ENCODE measurements at places on chromosomes 11 and 22.

DNA sequence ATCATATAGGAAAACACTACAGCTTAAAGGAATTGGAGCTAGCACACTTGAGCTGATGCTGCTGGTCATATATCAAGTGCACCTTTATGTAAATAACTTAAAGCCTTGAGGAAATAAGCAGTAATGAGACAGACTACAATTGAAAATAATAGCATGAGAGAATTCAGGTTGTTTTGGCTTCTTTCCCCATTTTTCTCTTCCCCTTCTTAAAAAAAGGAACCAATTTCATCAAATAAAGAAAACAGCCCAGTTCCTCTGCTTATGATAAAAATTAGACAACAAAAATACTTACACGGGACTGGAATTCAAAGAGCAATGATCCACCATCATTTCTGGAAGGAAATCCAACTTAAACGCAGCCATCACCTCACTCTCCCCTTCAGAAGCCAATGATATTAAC is 50.2 kb upstream of the RAPSN start:
- DNase-seq: no peak

- no peak for DNase-seq
Measured at GRCh38 chr22:20774882-20775281, 969 bp downstream of the SERPIND1 start.

DNA sequence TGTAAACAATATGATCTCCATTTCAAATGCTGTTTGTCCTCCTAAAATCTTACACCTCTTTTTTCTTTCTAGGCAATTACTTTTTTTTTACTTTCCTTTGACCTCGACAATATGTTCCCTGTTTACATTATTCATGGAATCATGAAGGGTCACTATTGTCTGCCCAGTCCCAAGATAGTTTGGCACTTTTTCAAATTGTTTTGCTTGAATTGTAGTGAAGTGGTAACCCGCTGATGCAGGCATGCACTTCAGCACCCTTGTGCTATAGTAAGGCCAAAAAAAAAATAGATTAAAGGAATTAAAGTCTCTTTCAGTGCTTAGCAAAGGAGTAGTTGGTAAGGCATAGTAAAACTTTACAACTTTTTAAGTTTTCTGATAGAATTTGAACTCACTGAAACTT is 90.9 kb downstream of the PAX6 start:
- no peak for DNase-seq

DNA sequence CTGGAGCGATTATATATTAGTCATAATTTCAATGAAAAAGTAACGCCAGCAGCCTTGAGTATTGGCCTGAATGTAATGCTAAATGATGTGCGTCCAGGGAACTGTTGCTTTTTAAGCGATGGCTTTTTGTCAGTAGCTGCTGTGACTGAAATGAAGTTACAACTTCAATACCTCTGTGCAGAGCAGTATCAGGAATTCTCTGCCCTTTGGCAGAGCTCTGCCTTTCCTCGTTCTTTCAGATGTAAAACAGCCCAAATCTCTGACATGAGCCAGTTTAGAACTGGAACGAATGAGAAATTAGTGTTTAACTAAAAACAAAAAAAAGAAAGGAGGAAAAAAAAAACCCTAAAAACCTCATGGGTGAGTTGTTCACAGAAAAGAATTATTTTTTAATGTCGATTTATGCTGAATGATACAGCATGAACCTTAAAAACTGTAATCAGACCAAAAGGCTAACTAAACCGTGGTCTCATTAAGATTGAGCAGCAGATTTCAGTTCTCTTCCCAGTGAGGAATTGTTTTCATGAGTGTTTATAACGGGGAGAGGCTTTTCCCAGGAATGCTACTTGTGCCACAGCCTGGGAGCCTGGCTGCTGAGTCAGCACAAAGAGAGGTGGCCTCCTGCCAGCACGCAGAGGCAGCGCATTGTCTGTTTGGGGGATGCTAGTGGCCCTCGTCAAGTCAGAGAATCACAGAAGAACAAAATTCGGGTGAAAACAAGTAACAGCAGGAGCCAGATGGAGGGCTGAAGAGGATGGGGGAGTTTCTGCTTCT is 146.2 kb upstream of the RASSF10 start:
- no peak for DNase-seq

GRCh38 chr11:83007909-83008580 is 63.7 kb downstream of the RAB30 start:
- DNase-seq: no peak

DNA sequence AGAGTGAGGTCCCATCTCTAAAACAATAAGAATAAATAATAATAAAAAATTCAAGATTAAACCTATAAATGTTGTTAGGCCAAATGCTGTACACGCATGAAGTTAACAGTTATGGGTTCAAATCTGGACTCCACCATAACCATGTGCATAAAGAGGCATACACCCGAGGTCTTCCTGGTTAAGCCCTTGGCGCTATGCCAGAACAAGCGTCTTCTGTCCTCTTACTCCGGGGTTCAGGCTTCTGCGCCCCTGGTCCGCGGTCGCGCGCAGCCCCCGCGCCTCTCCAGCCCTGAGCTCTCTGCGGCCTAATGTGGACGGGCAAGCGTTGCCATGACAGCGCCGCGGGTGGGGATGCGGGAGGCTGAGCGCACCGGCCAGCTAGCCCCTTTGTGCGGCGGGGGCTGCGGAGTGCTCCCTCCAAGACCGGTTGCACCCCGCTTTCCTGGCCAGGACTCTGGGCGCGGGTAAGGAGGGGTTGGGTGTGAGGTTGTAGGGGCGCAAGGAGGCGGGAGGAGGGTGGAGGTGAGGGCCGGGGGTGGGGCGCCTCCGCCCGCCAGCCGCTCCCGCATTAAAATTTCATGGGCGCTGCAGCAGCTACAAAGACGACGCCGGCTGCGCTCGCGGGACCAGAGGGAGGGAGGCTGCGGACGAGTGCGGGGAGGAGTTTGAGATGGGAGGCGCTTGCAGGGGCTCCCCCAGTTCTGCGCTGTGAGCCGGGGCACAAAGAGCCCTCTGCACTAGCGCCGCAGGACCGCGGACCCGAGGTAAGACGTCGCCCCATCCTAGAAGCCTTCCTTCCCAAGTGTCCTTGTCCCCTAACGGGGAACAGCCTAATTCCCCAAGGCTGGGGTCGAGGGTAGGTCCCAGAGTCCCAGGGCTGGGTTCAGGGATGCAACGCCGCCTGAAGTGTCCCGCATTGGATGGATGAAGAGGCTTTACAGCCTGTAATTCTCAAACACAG is at the start of gene MIAT:
Gene MIAT, plus strand, starts transcription at position 698 of the 961 bp plus-strand sequence.
- DNase-seq: peak; percentile 51

DNA sequence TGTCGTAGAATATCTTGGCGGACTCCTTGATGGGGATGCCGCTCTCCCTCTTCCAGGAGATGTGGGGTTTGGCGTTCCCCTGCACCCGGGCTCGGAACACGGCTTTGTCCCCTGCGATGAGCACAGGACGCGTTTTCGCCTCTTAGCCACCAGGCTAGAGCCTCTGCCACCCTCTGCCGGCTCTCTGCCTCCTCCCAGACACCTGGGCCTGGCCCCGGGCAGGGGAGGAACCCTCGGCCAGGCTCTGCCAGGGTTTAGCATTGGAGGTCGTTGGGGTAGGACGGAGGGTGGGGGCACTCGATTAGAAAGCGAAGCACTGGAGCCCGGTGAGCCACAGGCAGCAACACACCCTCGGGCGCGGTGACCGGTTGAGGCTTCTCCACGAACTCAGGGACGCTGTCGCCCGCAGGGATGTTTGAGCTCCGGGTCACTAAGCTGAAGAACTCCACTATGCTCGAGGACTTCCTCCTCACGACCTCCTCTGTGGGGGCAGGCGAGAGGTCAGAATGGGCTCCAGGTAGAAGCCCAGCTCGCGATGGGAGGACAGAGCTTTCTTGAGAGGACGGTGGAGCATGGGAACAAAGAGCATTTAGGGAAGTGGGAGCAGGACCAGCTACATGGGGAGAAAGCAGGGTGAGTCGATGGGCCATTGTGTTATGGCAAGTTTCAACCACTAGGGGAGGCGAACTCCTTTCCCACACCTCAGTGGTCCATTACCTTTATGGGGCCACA is 4.3 kb downstream of the IGSF22 start:
- DNase-seq: no peak

DNA sequence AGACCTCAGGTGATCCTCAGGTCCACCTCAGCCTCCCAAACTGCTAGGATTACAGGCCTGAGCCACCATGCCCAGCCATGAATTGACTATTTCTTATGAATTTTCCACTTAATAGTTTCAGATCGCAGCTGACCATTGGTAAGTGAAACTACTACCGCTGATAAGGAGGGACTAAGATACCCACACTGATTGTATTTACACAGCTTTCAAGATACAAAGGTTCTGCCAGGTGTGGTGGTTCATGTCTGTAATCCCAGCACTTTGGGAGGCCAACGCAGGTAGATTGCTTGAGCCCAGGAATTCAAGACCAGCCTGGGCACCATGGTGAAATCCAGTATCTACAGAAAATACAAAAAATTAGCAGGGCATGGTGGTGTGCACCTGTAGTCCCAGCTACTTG is 3.9 kb downstream of the CHEK2 start:
- DNase-seq: no peak

GRCh38 chr22:33303099-33303498 is 244.9 kb upstream of the SYN3 start:
- DNase-seq: no peak

DNA sequence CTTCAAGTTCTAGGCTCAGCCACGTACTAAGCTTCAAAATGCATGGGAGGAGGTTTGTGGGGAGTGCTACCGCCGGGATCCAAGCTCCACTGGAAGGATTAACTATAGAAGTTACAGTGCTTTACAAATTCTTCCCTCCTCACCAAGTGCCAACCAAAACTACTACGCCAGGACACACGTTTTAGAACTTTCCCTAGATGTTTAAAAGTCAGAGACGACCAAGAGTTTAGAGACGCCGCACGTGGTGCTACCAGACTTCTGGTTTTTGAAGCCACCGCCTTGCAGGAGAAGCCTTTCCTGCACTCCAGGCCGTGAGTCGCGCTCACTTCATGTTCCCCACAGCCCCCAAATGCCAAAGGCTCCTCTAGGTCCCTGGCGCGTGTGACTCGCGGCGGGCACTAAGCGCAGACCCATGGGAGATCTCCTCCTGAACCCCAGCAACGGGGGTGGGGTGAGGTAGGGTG is 734 bp downstream of the SNU13 start:
- DNase-seq: no peak

- no peak for DNase-seq
Measured at GRCh38 chr22:49583886-49584505, 243.7 kb downstream of the BRD1 start.

DNA sequence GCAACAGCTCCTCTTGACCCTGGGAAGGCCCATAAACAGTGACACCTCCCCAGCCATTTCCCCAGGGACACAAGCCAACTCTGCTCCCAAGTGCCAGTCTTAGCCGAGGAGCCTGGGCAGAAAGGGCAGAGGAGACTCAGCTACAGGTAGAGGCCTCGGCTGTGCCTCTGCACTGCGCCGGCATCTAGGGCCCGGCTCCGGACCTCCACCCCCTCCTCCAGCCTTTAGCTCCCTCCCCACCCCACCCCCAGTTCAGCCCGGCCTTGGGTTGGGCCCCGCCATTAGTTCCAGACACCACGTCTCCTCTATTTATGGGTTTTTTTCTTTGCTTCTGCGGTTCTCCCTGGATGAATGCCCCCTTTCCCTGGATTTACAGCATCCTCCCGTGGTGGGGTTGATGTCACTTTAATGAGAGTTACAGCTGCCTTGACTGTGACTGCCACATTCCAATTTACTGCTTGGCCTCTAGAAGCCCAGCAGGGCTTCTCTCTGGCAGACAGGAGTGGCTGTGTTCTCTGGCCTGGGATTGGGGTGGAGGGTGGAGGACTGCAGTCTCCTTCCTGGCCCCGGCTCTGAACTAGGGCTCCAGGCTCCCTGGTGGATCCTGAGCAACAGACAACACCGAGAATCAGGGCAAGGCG is 13.5 kb upstream of the OAF start:
- DNase-seq: no peak

- DNase-seq: no peak
Measured at GRCh38 chr11:68261006-68261405, 10.8 kb downstream of the C11orf24 start.

GRCh38 chr11:31214372-31214771 is 155.2 kb downstream of the DCDC1 start:
- DNase-seq: no peak

DNA sequence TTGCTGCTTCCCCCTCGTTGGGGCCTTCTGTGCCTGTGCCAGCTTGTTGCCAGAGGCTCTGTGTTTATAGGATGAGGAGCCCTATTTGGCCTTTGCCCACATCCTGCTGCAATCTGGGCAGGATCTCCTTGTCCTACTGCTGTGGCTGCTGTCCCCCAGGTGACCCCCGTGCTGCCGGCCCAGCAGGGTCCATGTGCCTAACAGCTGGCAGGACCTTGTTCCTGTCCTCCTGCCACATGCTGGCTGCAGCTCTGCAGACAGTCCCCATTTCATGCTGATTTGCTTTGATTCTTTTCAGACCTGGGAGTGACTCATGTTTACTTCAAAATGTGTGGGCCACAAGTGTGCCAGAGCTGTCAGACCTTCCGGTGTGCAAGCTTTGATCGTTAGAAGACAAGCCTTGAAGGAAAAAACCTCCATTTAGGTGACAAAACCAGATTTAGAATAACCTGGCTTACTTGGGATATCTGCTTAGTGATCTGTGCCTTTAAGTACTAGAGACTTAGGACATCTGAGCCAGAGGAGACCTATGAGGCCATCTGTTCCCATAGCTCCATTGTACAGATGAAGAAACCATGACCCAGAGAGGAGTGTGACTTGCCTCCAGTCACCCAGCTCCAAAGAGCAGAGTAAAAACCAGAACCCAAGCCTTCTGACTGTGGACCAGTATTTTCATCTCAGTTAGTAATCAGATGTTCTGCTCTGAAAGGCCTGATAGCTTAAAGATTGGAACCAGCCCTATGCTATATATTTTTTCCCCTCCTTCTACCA is 11.1 kb downstream of the NAV2 start:
- no peak for DNase-seq

- DNase-seq: no peak
Measured at GRCh38 chr22:41048791-41049717, 43.3 kb upstream of the EP300 start.

GRCh38 chr22:32216911-32217310 is 12.0 kb upstream of the RFPL2 start:
- DNase-seq: no peak

- no peak for DNase-seq
Measured at GRCh38 chr11:103998826-103999508, 37.5 kb upstream of the DDI1 start.

- no peak for DNase-seq
Measured at GRCh38 chr22:46425016-46425415, 89.5 kb downstream of the TRMU start.

- DNase-seq: no peak
Measured at GRCh38 chr11:115469361-115469760, 34.9 kb downstream of the CADM1 start.

- DNase-seq: no peak
Measured at GRCh38 chr11:96219981-96220623, 122.9 kb downstream of the MAML2 start.

- no peak for DNase-seq
Measured at GRCh38 chr11:82899957-82900276, 313 bp downstream of the PRCP start.

- no peak for DNase-seq
Measured at GRCh38 chr22:18954990-18955571, 19.0 kb upstream of the PRODH start.
